Hair follicular keratinocyte (primary cell): ENCODE measurements at places on chromosomes 3 and 15. TPM values are rescaled to one million over a fixed set of nuclear protein-coding genes. Genes with fewer than 3 reads are reported as not detected.

Gene CADPS
- 0.27 TPM in 1 of 2 replicates, not detected in the other for total RNA-seq

Gene CNTN6
- not detected in 2 replicates for total RNA-seq

Gene UBE2E1
- 54.0 and 65.8 TPM in 2 replicates for total RNA-seq

Gene USP8
- total RNA-seq: 26.6 and 35.4 TPM in 2 replicates

Gene LTK
- not detected in 2 replicates for total RNA-seq

Gene COL8A1
- total RNA-seq: 56.4 and 65.6 TPM in 2 replicates

Gene C3orf85
- total RNA-seq: not detected in 2 replicates

Gene EAF2
- 0.62 and 2.5 TPM in 2 replicates for total RNA-seq

Gene UBR1
- total RNA-seq: 16.3 and 17.6 TPM in 2 replicates

Gene CKMT1B
- total RNA-seq: 87.1 and 108 TPM in 2 replicates

Gene HACD2
- 25.8 and 38.0 TPM in 2 replicates for total RNA-seq

Gene ROBO2
- total RNA-seq: under 0.01 TPM in 1 of 2 replicates, not detected in the other

Gene CCDC50
- 51.2 and 52.2 TPM in 2 replicates for total RNA-seq

Gene CKMT1A
- total RNA-seq: 89.3 and 94.9 TPM in 2 replicates

Gene KBTBD13
- total RNA-seq: not detected in 2 replicates

Gene CERS3
- total RNA-seq: 10.7 and 15.1 TPM in 2 replicates

Gene MYO5C
- total RNA-seq: 0.31 and 0.46 TPM in 2 replicates

Gene NIPA2
- total RNA-seq: 62.0 and 72.1 TPM in 2 replicates

Gene PGBD4
- total RNA-seq: 0.46 and 0.47 TPM in 2 replicates

Gene PAQR9
- total RNA-seq: not detected in 2 replicates

Gene CPOX
- total RNA-seq: 29.8 and 37.4 TPM in 2 replicates

Gene HRG
- 0.11 TPM in 1 of 2 replicates, not detected in the other for total RNA-seq

Gene SQOR
- 159 and 198 TPM in 2 replicates for total RNA-seq

Gene SMCO1
- total RNA-seq: 0.23 TPM in 1 of 2 replicates, not detected in the other

Gene ERICH6
- total RNA-seq: not detected in 2 replicates

Gene P2RY14
- total RNA-seq: not detected in 2 replicates

Gene CLDN1
- 6.2 and 13.4 TPM in 2 replicates for total RNA-seq

Gene NEK11
- total RNA-seq: 2.9 and 7.7 TPM in 2 replicates

Gene RAMAC
- total RNA-seq: 23.2 and 24.5 TPM in 2 replicates

Gene GAP43
- total RNA-seq: not detected in 2 replicates

Gene CATSPER2
- 0.46 and 0.78 TPM in 2 replicates for total RNA-seq

Gene FETUB
- total RNA-seq: not detected in 2 replicates

Gene CACNA1D
- total RNA-seq: not detected in 2 replicates

Gene HDC
- total RNA-seq: not detected in 2 replicates

Gene ANKDD1A
- total RNA-seq: 0.47 and 0.49 TPM in 2 replicates

Gene FANCD2OS
- total RNA-seq: not detected in 2 replicates

Gene MYLK
- total RNA-seq: 9.7 and 11.2 TPM in 2 replicates

Gene GOLGA6L6
- total RNA-seq: not detected in 2 replicates

Gene HGD
- not detected in 2 replicates for total RNA-seq

Gene C2CD4A
- total RNA-seq: not detected in 2 replicates

Gene PRR20G
- not detected in 2 replicates for total RNA-seq

Gene GSK3B
- total RNA-seq: 73.9 and 110 TPM in 2 replicates

Gene ITGA11
- total RNA-seq: 0.08 and 0.27 TPM in 2 replicates

Gene CCDC32
- total RNA-seq: 16.8 and 22.9 TPM in 2 replicates

Gene POPDC2
- total RNA-seq: 0.08 TPM in 1 of 2 replicates, not detected in the other

Gene IMPG2
- 0.04 TPM in 1 of 2 replicates, not detected in the other for total RNA-seq

Gene ZMYND10
- 0.11 and 0.62 TPM in 2 replicates for total RNA-seq
